ENCODE measurements at places on chromosomes 5 and 9.

- peak; percentile 81 for DNase-seq
These were observed 7.5 kb upstream of the PRLR start for GRCh38 chr5:35237580-35238376.

DNA sequence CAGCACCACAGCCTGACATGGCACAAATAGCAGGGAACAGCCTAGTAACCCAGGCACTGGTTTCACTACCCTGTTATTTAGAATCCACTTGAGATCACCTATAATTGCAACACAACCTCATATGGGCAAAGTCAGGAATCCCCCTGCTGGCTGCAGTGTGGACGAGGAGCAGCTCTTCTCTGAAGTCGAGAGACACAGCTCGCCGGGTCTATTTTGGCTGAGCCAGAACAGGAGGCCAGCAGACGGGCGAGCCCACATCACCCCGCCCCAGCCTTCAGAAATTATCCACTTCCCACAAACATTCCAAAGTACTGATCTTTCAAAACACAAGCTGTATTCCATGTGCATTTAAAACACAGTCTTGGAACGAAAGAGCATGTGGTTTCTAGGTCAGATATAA, 179.0 kb downstream of the ROR2 start:
- DNase-seq = no peak

DNA sequence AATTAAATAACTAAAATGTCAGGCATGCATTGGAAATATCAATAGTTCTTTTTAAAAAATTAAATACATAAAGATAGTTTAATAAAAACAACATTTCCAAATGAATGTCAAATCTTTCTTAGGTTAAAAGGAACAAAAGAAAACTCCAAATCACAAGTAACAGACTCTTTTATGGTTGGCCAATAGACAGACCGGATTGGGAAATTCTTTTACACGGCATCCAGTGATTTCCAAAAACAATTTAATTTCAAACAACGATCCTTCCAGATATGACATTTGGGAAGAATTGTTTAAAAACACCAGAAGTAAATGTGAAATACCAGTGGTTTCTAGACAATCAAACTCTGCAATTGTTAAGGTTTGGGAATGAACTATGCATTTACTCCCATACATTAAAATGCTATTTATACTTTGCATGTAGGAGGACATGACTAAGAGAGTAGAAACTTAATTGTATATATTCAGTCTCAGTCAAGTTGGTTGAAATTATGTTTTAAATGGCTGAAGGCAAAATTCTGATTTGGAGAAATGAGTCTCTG, 32.8 kb downstream of the ZNF474 start:
- DNase-seq = no peak

DNA sequence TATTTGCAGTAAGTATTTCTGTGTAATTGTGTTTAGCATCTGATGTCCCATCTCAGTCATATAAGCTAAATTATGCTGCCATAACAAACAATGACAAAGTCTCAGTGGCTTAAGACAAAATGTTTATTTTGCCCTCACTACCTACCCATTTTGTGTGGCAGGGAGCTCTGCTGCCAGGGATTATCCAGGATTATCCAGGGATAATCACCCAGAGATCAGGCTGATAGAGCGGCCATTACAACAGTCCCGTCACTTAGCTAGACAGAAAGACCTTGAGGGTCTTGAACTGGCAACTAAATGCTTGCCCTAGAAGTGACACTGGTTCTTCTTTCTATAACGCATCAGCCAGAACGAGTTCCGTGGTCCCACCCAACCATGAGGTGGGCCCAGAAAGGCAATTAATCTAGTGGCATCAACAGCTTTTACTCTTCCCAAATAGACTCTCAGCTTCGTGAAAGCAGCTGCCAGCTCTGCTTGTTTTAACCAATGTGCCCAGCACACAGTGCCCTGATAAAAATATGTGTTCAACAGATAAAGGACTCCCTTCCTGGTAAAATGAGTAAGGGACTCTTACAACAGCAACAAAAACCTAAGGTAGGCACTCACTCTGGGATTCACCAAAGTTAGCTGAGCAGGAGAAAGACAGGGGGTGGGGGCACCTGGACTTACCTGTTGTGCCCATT, 22.8 kb downstream of the CCDC69 start:
- no peak for DNase-seq

- DNase-seq = no peak
These were observed 160.8 kb upstream of the IER5L start for GRCh38 chr9:129338724-129339430.

DNA sequence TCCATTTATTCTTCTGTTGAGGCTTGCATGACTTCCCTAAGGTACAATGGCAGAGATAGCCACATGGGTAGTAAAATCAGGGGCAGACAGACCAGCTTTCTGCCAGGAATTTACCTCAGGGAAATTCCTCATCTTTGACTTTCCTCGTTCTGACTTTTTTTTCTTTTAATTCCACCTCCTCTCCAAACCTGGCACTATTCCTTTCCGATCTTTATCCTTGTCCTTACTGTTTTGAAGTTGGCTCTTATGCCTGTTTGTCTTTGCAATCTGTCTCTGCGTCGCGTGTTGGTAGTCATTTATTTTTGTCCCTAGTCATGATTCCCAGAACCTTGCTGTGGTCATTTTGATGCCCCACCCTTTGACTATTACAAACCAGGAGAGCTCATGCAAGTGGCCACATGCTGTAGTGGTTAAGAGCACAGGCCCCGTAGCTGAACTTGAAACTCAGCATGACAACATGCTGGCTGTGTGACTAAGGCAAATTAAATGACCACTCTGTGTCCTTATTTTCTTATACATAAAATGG, 19.0 kb downstream of the TMC1 start:
- no peak for DNase-seq

- DNase-seq = no peak
These were observed 28.8 kb downstream of the LPCAT1 start for GRCh38 chr5:1494780-1495524.

GRCh38 chr5:128498844-128499455, 39.1 kb downstream of the FBN2 start:
- peak; percentile 21 for DNase-seq

- DNase-seq = no peak
These were observed 58.7 kb upstream of the CTSL start for GRCh38 chr9:87667164-87667738.

- no peak for DNase-seq
These were observed 399 bp downstream of the NUP155 start for GRCh38 chr5:37370550-37370863.

GRCh38 chr5:38465061-38465460, 91.4 kb downstream of the LIFR start:
- no peak for DNase-seq

DNA sequence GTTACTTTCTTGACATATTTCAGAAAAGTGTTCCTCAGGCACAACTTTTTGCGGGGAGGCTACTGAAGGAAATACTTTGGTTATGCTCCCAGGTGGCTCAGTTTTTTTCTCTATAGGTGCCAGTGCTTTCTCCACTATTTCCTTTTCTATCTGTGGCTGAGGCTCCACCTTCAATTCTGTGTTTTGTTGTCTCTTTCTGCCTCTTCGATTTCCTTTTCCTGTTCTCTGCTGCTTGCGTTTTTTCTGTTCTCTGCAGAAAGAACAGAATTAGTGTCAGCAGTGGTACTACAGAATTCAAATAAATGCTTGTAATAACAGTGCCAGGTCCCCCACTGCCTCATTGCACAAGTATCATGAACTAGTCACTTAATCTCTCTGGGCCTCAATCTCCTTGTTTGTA, 7.0 kb downstream of the HEMGN start:
- no peak for DNase-seq

Measured in LNCaP clone FGC (cell line).